ENCODE measurements at places on chromosomes 7 and 10. TPM values are rescaled to one million over a fixed set of nuclear protein-coding genes. Genes with fewer than 3 reads are reported as not detected.

The CCM2 gene
- total RNA-seq: 61.5 TPM

The GRM3 gene
- not detected for total RNA-seq

The EEF1AKMT2 gene
- total RNA-seq: 19.6 TPM

The DEPP1 gene
- 8.0 TPM for total RNA-seq

The BHLHA15 gene
- total RNA-seq: 12.0 TPM

The TUBB8 gene
- total RNA-seq: not detected

The HABP2 gene
- not detected for total RNA-seq

The GNGT1 gene
- total RNA-seq: not detected

The IL2RA gene
- total RNA-seq: not detected

The CNNM1 gene
- 3.3 TPM for total RNA-seq

The NUTM2E gene
- total RNA-seq: not detected

The OPALIN gene
- total RNA-seq: not detected

The TCTN3 gene
- 21.8 TPM for total RNA-seq

The PRR15 gene
- total RNA-seq: 26.6 TPM

The ANKRD7 gene
- not detected for total RNA-seq

The LRGUK gene
- 1.0 TPM for total RNA-seq

The ZCCHC24 gene
- 40.7 TPM for total RNA-seq

The WDR86 gene
- not detected for total RNA-seq

The FAM13C gene
- 0.63 TPM for total RNA-seq

The TAS2R3 gene
- total RNA-seq: not detected

The TSC22D4 gene
- total RNA-seq: 57.1 TPM

The WNT2 gene
- not detected for total RNA-seq

The ITIH5 gene
- total RNA-seq: not detected

The COL13A1 gene
- 299 TPM for total RNA-seq

The DLD gene
- total RNA-seq: 53.6 TPM

The LIPJ gene
- total RNA-seq: not detected

The MORN4 gene
- 12.9 TPM for total RNA-seq
